Epithelial cell of proximal tubule (primary cell): ENCODE measurements at places on chromosomes 2 and 18. TPM values are rescaled to one million over a fixed set of nuclear protein-coding genes. Genes with fewer than 3 reads are reported as not detected.

Gene C2orf15
- 2.4 and 3.7 TPM in 2 replicates for total RNA-seq

Gene IDH1
- 93.1 and 113 TPM in 2 replicates for total RNA-seq

Gene FBXO15
- total RNA-seq: 0.40 and 0.87 TPM in 2 replicates

Gene FSHR
- total RNA-seq: not detected in 2 replicates

Gene RAD51AP2
- not detected in 2 replicates for total RNA-seq

Gene SCRN3
- total RNA-seq: 5.3 and 7.6 TPM in 2 replicates

- no peak for DNase-seq
These were observed 73.7 kb upstream of the DPP10 start for GRCh38 chr2:114368705-114369104.

- no peak for DNase-seq
These were observed 354.2 kb downstream of the FBXO15 start for GRCh38 chr18:73793386-73793785.

DNA sequence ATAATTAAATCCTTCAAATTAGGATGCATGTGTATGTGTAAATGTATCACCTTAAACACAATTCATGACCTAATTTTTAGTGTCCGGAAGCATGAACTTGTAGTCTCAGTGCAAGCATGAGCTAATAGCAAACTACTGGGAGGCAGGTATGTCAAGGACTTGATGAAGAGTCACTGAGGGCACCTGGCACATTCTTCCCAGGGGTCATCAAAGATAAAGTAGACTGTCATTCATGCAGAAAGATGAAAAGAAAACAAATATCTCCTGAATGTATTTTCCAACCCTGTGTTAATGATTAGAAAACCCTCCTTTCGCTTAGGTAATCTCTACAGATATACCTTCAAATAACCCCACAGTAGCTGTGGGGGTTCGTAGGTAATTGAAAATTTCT, 234.9 kb downstream of the SOCS6 start:
- no peak for DNase-seq

GRCh38 chr2:134438371-134438770, 184.5 kb downstream of the MGAT5 start:
- no peak for DNase-seq

DNA sequence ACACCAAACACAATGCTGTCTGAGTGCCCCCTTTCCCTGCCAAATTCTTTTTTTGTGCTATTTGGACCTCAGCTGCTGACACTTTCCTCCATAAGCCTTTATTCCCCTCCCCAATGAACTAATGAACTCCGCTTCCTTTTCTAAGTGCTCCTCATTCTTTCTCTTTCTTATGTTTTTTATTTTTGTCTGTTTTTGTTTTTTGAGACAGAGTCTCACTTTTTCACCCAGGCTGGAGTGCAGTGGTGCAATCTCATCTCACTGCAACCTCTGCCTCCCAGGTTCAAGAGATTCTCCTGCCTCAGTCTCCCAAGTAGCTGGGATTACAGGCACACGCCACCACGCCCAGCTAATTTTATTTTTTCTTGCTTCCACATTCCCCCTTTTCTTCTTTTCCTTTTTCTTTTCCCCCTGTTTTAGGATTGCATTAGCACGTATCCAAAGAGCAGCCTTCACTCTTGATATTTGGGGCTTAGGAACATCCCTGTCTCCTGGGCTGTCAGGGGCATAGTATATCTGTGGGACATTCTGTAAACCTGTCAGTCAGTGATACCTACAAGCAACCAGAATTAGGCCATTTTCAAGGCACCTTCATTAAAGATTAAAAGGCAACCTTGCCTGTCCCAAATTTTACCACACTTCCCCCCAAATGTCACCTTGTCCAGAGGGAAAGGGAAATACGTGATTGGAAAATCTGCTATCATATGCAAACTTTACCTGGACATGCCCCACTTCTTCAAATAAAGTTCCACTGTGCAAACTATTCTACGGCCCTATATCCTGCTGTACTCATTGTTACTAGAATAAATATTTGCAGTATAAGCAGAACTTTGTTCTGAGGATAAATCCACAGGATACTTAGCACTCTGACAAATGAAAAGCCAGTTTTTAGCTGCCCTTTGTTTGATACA, 65.1 kb upstream of the ACSL3 start:
- DNase-seq: no peak

GRCh38 chr18:8283891-8284585, 325.2 kb upstream of the RAB12 start:
- no peak for DNase-seq

DNA sequence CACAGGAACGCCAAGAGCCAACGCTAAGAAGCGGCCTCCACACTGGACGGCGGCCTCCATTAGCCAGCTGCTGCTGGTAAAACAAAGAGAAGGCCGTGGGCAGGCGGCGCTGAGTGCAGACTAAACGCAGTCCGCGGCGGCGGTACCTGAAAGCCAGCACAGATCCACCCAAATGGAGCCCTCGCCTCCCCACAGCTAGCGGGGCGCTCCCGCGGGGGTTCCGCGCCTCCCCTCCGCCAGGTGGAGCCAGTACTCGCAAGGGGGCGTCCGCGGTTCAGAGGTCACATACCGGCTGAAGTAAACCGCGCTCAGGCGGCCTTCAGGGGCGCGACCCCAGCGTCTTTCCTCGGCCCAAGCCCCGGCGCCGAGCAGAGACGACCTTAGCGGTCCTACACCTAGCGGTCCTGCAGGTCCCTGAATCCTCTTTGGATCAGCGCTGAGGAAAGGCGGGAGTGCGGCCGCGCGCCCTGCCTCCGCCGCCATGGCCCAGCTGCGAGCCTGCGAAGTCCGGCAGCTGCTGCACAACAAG, 293.1 kb upstream of the ERBB4 start:
- DNase-seq: no peak

GRCh38 chr18:13720123-13720522, 6.2 kb downstream of the FAM210A start:
- DNase-seq: no peak

DNA sequence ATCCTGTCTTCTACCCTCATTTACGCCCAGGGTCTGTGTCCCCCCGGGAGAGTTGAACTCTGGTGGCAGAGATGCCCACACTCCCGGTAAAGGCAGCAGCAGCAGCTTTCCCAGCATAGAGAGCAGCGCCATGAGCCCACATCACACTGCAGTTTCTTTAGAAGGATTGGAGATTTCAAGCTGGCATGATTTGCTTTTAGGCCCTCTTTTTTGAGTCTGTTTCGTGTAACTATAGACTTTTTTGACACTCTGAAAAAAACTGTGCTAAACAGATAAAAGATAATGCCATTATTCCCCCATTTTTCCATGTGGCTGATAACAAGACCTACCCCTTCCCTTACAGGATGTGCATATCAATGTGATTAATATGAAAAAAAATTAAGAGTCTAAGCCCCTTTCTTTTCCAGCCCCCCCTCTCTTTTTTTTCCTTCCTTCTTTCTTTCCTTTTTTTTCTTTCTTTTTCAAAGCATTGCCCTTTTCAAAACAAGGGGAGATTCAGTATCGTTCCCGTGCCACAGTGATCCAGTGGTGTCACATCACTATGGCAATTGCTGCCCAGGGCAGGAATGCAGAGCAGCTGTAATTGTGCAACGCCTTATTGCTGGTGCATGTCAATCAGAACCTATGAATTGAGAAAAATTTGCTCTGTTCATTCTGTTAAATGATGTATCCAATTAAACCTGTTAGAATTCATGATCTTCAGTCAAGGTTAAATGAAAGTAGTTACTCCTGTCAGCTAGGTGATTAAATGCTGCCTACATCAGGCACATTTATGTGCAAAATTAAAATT, 104.5 kb downstream of the CDCA7 start:
- no peak for DNase-seq

GRCh38 chr2:218708086-218708485, 2.5 kb upstream of the TTLL4 start:
- no peak for DNase-seq

GRCh38 chr18:13932285-13933025, 17.1 kb upstream of the MC2R start:
- DNase-seq: no peak

DNA sequence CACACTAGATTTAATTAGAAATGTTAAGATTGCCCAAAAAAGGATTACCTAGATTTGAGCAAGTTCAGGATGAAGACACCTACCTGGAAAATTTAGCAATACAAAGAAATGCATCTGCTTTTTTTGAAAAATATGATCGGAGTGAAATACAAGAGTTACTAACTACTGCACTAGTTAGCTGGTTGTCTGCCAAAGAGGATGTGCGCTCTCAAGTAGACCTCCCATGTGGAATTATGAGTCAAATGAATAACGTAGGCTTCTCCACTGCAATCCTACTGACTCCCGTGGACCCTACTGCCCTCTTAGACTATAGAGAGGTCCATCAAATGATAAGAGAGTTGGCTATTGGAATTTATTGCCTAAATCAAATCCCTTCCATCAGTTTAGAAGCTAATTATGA, 2.0 kb downstream of the ANKAR start:
- DNase-seq: no peak

- DNase-seq: peak; percentile 92
These were observed 110.8 kb downstream of the FMNL2 start for GRCh38 chr2:152445791-152446201.

DNA sequence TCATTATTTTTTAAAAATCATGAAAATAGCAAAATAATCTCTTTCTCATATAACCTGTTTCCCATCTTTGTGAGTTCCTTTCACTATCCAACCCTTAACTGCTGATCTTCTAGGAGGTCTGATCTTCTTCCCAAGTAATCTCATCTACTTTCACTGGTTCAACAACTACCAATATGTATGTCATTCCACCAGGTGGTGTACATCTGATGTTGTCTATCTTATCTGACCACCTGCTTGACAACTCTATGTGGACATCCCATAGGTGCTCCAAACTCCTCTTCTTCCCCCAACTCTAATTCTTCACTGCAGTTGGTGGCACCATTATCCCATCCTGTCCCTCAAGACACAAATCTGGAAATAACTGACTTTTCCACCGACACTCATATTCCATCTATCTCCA, 62.5 kb downstream of the FAM228A start:
- DNase-seq: no peak

GRCh38 chr2:180077295-180077906, 70.3 kb upstream of the CWC22 start:
- DNase-seq: peak; percentile 2

- no peak for DNase-seq
These were observed 253.8 kb downstream of the TGIF1 start for GRCh38 chr18:3703732-3704176.

DNA sequence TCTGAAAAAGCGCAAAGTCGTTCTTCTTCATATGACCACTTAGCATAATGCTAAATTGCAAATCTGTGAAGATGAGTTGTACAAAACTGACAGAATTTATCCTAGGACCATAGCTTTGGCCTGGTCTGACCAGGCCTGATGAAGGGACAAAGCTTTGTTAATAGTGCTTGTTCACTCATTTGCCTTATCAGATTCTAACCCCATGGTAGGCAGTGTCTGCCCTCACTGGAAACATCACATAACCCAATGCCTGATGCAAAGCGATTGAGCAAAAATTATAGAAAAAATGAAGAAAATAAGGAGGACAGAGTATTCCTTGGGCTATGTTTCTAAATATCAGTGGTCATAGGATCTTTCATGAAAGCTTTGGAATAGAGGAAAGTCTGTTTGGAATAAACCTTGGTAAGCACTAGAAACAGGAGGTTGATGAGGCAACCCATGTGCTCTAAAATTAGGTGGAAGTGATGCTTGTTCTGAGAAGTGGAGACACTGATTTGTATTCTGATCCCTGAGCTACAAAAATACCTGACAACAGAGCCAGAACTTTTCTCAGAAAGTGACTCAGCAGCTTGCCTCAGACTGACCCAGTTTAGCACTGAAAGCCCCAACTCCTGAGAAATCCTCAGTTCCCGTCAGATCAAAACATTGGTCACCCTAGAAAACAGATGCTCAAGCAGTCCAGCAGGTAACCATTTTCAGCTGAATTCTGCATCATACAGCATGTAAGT, 131.4 kb upstream of the MAPRE2 start:
- DNase-seq: peak; percentile 37

GRCh38 chr2:185373229-185373628, 365.4 kb upstream of the FSIP2 start:
- no peak for DNase-seq

DNA sequence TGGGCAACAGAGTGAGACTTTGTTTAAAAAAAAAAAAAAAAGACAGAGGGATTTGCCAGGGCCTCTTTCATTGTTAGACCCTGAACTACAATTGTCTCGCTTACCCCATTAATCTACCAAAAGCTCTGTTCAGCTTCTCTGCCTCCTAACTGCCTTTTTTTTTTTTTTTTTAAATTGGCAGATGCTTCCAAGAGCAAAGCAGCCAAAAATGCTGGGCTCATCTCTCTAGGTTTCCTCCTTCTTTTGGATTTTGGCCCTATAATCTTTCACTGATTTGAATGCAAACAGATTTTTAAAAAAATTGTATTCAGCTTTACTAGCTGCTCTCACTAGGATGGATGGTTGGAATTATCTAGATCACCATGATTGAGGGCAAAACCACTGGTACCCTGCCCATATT, 33.2 kb upstream of the RAPGEF4 start:
- no peak for DNase-seq

DNA sequence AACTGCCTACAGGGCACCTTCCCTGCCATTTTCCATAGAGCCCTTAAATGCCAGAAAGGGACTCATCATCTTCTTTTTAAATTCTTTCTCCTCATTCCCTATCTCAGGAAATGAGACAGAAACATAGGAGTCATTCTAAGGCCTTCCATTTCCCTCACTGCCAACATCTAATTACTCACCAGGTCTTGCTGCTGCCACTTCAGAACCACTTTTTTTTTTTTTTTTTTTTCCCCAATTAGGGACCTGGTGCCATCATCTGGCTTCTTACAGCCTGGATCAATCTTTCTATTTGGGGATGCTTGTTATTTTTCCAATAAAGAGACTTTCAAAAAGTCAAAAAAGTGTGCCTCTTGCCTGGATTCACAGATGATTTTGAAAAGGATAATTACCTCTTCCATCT, 373.4 kb downstream of the LPIN1 start:
- no peak for DNase-seq

DNA sequence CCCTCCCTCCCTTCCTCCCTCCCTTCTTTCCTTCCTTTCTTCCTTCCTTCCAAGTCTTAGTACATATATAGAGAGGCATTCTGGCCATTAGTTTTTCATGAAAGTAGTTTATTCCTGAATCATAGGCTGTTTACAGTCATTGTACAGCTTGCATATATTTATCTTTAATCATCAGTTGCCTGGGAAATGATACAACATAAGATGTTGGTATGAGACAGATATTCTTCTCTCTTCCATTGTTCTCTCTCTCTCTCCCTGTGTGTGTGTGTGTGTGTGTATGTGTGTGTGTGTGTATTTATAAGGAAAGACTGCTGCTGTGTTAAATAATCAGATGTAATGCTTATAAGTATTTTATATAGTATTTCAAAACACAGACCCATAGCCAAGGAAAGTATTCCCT, 289.8 kb upstream of the UBE2E3 start:
- DNase-seq: no peak

GRCh38 chr2:123179526-123179925, 845.6 kb upstream of the CNTNAP5 start:
- peak; percentile 3 for DNase-seq
